CD4-positive, alpha-beta T cell (primary cell): ENCODE measurements at places on chromosomes 7 and 10.

DNA sequence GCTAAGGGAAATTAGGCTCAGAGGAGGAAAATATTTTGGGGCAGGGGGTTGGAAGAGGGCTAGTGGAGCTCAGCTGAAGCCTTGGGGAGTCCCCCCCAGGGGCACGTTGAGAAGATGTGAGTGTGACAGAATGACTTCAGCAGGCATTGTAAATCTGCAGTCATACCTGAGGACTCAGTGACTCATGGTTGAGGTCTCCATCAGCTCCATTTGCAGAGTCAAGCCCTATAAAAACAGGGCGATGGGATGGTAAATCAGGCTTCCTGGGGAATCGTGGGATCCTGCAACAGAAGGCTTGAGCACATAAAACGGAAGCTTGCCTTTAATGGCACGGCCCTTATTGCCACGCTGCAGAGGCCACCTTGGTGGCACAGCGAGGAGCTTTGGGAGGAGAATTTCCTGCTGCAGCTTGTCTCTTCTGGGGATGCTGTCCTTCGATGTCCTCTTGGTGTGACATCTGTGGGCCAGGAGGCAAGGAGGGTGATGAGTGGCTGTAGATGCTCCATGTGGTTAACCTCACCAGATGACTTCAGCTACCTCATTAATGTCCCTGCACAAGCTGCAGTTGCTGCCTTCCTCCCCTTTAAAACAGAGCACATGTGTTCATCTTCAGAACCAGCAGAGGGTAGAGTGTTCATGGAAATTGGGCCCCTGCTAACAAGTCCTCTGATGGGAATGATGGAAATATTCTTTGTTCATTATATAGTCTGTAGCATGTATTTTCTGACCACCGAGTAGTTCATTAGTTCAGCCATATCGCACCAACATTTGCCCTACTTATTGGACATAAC lies 285.9 kb downstream of the LRMDA start:
- no peak for DNase-seq

- no peak for DNase-seq
Observed at GRCh38 chr10:24331457-24331856, 122.5 kb downstream of the KIAA1217 start.

DNA sequence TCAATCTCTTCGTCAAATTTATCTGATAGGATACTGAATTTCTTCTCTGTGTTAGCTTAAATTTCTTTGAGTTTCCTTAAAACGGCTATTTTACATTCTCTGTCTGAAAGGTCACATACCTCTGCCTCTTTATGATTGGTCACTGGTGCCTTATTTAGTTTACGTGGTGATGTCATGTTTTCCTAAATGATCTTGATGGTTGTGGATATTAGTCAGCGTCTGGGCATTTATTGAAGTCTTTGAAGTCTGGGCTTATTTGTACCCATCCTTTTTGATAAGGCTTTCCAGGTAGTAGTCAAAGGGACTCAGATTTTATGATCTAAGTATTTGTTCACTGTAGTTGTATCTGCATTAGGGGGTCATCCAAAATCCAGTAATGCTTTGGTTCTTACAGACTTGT lies 1407.5 kb upstream of the LRRTM3 start:
- DNase-seq: no peak

DNA sequence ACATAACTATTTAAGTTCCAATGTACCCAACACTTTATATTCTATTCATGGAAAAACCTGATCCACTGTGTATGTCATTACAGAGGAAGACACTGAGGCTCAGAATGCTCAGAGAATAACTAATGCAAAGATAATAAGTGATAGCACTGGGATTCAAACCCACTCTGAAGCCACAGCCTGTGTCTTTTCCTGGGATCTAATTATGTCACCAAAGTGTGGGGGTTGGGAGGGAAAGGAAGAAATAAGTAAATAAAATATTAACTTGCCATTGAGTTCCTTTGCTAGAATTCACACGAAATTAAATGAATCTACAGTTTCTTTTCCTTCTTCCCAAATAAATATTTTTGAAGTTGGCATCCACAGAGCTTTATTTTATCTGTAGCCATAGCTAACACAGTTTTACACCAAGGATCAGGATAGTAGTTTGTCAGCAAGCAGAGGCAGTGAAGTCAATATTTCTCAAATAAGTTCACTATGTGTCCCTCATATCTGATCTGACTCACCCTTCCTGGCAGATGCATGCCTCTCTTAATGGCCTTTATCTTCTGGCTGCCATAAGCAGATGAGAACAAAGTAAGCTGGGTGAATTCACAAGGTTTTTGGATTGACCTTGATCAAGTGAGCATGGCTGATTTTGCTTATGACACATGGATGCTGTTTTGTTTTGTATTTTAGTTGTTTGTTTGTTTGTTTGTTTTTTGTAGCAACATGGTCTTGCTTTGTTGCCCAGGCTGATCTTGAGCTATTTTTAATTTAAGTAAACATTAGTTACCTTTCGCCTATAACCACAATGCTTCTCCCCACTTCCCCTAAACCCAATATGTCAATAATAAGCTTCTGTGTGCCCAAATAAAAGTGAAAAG lies 6.3 kb downstream of the RAPGEF5 start:
- no peak for DNase-seq

GRCh38 chr10:93062514-93063143 lies 2.0 kb downstream of the CYP26C1 start:
- no peak for DNase-seq

DNA sequence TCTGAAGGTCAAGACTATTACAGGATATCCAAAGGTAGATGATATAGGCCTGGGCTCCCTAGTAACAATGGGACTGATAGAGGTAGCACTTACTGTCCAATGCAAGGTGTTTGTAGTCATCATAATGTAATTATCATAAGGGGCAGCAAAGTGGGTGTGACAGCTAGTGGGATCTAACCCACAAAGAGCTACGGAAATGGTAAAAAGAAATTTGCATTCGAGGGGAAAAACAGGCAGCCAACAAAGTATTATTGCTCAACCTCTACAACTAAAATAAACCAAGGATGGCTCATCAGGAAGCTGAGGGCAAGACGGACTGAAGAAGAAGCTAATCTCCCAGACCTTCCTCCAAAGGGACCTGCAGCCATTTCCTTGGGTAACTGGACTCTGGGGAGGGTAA lies 211.0 kb downstream of the WDR11 start:
- DNase-seq: no peak

- no peak for DNase-seq
Observed at GRCh38 chr10:43809211-43809930, 160.7 kb upstream of the ZNF32 start.

DNA sequence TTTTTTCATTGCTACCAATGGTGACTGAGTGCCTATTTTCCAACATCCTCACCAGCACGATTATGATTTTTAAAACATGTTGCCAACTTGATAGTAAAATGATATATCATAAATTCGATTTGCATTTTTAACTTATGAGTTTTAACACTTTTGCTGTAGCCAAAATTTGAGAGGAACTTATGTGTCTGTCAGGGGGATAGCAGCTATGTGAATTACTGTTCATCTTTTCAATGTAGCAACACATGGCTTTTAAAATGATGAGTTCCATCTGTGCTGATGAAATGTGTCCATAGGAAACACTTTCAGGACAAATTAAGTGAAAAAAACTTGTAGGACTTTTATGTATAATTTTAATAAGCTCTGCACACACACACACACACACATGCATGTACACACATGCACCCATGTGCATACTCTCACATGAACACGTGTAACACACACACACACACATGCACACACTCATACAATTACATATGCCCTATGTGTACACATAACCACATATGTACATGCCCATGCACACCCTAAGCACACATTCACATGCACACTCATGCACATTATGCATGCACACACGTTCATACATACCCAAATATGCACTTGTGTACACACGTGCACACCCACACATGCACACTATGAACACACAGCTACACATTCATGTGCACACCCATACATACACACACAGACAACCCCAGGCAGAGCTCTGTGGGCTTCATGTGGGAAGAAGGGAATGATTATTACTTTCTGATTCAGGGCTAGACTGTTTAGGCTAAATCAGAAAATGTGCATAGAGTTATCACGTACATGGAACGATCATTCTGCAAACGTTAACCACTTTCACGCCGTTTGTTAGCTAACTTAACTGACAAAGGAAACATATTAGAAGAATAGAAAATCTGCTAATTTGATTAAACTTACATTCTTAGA lies 68.9 kb downstream of the C10orf143 start:
- no peak for DNase-seq

DNA sequence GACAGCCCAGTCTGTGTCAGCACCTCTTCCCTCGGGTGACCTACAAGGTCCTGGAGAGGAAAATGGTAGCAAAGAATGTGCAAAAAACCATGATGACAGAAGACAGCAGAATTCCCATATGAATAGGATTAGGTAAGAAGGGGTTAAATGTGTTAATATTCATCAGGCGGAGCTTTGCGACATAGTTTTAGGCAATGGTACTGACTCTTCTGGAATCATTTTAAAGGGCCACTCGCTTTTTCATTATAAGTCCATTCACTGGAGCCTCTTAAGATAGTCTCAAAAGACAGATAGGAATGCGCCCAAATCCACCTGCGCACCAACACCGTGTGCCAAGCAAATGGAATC lies 38.2 kb downstream of the DLG5 start:
- DNase-seq: no peak

- no peak for DNase-seq
Observed at GRCh38 chr10:2851566-2851965, 215.8 kb upstream of the PFKP start.

DNA sequence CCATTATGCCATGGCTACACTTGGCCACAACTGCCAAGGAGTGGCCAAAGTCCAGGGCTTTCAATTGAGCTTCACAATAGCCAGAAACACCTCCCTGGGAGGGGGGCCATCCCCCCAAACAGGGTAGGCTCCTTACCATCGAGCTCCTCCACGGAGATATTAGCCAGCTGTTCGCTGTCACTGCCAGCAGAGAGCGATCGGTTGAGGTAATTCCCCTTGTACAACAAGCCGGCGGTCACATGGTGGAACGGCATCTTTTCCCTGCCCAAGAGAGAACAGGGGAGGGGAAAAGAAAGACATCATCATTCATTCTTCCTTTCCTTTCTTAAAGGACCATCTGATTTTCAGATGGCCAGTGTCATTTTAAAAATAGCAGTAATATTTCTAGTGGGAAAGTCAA lies 133.6 kb downstream of the CALN1 start:
- DNase-seq: no peak

- no peak for DNase-seq
Observed at GRCh38 chr7:158685693-158686092, 18.9 kb downstream of the NCAPG2 start.

- DNase-seq: no peak
Observed at GRCh38 chr7:133783276-133783675, 343.9 kb upstream of the LRGUK start.

DNA sequence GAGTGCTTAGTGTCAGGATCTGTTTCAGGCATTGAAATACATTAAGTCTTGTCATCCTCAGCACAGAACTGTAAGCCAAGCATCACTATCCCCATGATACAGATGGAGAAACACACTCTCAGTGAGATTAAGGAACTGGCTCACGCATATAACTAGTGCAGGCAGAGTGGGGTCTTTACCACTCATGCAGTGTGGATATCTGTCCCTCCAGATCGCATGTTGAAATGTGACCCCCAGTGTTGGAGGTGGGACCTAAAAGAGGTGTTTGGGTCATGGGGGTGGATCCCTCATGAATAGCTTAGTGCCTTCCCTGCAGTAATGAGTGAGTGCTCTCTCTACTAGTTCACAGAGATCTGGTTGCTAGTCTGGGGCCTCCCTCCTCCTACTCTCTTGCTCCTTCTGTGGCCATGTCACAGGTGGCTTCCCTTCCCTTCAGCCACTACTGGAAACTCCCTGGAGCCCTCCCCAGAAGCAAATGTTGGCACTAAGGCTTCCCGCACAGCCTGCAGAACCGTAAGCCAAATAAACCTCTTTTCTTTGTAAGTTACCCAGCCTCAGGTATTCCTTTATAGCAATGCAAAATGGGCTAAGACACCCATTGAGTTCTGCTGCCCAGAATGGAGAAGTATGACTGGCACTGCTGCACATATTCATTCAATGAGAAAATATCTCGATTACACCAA lies 31.8 kb upstream of the MSMB start:
- DNase-seq: no peak

GRCh38 chr10:128050936-128051335 lies 75.3 kb downstream of the MKI67 start:
- DNase-seq: no peak

DNA sequence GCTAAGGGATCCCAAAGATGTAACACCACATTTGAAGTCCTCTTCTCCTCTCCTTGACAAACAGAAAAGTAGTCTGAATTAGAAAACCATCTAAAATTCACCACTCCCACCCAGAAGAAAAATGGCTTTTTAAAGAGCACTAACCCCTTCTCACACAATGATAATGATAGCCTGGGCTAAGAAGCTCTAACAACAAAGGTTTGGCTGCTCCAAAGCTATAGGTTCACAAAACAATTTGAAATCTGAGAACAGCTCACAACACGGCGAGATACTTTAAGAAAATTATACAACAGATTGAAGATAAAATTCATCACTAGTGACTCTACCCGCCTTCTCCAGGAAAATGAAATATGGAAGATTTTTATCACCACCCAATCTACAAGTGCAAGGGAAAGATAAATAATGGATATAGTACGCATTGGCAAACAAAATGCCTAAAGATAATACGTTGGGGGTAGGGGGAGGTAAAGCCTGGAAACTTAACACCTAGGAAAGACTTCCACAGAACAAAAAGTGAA lies 7.4 kb downstream of the ITGB1 start:
- no peak for DNase-seq

GRCh38 chr7:12970626-12971025 lies 283.2 kb downstream of the ARL4A start:
- no peak for DNase-seq

GRCh38 chr7:12951397-12951801 lies 264.0 kb downstream of the ARL4A start:
- DNase-seq: no peak

GRCh38 chr10:28892818-28893547 lies 215.7 kb downstream of the BAMBI start:
- no peak for DNase-seq
